ENCODE measurements at places on chromosomes 3 and 15.

GRCh38 chr3:151166161-151166560 is 36.9 kb downstream of the GPR171 start:
- DNase-seq = no peak

- DNase-seq = no peak
These were observed 302.5 kb downstream of the OCA2 start for GRCh38 chr15:27796405-27797320.

DNA sequence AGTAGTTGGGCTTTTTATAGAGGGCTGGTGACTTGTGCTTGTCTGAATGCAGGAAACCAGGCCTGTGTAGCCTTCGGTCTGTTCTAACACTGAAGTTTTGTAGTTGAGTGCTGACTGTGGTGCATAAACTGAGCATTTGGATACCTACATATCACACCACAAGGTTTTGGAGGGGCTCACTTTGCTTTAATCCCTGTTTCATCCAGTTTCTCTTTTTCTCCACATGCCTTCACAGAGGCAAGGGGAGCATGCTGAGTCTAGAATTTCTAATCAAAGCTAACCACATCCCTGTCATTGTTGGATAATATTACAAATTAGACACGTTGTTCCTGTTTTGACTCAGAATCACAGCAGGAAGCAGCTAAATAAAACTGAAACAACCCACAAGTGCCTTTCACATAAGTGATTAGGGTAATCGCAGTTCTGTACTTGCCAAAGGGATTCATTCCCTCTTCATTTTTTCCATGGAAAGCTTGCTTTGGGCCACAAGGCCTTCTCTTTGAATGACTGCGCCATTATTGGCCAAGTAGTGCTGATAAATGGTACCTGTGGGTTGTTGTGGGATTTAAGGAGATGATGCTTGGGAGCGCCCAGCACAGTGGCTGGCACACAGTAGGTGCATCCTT is 48.9 kb downstream of the TGFBR2 start:
- DNase-seq = no peak

- DNase-seq = no peak
These were observed 982 bp upstream of the GABPB1 start for GRCh38 chr15:50355980-50356379.

DNA sequence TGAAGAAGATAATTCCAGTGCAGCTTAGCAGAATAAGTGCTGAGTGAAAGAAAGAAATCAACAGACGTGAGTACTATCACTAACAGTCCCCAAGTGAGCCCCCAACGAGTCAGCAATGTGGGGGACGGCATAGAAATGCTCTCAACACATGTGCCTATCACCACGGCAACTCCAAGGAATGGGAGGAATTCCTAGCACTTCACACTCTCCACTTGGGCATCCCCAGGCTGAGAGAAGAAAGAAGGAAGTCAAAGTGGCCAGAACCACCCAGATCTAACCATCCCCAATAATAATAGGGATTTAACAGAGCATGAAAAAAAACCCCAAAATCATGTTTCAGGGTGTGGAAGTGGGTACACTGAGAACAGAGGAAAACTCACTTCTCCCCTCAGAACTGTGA is 29.3 kb upstream of the CPNE4 start:
- DNase-seq = no peak

DNA sequence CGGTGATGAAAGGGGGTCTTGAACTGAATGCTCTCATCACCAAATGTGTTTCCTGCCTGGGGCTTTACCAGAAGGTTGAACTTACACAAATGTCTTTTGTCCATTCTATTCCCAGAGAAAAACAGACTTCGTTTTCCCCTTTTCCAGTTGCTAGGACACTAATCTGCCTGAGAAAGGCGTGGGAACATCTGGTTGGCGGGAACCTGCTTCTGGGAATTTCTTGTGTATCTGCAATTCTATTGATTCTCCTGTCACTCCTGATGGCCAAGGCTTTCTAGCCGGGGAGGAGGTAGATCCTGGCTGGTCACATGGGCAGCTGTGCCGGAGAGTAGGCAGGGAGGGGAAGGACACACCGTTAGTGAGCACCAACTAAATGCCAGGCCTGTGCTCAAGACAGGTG is 31.1 kb upstream of the CCDC174 start:
- DNase-seq = no peak

DNA sequence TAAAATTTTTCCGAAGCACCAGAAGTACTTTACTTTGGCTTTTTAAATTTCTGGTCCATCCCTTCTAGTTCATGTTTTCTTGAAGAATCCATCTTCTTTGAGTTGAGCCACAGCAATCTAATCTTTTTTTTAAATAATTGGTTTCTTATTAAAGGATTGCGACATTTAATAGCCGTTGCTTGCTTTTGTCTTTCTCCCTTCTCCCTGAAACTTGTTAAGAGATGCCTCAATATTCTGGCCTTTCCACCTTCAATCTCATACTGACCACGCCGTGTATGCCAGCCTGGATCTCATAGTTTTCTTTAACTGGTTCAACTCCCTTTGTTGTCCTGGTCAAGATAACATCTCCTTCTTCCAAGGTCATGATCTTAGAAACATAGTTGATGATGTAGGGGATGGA is 18.4 kb upstream of the RPLP1 start:
- no peak for DNase-seq

DNA sequence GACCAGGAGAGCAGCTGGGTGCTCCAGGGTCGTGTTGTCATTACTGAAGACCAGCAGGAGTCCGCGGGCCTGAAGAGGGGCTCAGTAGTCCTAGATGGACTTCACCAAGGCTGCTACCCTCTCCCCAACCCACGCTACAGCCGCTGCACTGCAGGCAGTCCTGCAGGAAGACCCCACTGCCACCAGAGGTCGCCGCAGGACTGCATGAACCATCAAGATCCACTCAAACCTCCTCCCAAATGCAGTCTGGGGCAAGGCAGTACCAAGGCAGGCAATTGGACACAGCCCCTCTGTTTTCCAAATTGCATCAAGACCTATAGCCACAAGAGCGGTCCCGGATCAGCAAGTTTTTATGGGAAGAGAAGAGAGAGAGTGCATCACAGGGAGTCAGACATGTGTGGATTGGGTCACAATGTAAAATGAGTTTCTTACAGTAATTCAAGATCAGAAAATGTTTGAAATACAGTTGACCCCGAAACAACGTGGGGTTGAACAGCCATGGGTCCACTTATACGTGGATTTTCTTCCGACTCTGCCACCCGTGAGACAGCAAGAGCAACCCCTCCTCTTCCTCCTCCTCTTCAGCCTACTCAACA is 46.7 kb downstream of the DZIP1L start:
- peak; percentile 81 for DNase-seq

DNA sequence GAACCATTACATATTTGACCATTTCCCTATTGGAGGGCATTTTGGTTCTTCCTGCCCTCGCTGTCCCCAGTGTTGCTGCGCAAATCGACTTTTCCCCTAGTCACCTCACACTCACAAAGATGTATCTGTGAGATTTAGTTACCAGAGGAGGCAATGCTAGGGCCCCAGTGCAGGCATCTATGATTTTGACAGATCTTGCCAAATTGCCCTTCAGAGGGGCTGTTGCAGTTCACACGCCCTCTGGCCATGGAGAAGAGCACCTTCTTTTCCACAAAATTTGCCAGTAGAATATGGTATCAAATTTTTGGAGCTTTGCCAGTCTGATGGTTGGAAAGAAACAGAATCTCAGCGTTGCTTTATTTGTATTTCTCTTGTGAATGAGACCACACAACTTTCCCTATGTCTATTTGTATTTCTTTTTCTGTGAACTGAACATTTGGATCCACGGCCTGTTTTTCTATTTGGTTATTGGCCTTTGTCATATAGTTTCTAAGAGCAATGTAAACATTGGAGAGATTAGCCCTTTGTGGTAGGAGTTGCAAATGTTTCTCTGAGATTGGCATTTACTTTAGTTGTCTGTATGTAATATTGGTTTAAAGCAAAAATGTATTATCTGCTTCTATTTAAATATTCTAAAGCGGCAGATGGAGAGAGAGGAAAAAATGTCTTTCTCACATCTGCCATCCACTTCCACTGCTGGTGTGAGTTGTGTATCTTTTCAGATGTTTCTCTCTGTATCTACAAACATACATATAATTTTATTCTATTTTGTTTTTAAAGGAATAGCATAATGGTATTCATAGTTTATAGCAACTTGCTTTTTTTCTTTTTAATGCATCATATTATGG is 66.1 kb downstream of the DNASE1L3 start:
- no peak for DNase-seq

GRCh38 chr15:56286213-56286612 is 42.5 kb upstream of the RFX7 start:
- no peak for DNase-seq

GRCh38 chr3:160400702-160401150 is 1.3 kb downstream of the SMC4 start:
- DNase-seq = no peak

GRCh38 chr15:35980719-35981118 is 434.8 kb upstream of the DPH6 start:
- no peak for DNase-seq

GRCh38 chr3:29065211-29065785 is 215.6 kb upstream of the RBMS3 start:
- peak; percentile 72 for DNase-seq

DNA sequence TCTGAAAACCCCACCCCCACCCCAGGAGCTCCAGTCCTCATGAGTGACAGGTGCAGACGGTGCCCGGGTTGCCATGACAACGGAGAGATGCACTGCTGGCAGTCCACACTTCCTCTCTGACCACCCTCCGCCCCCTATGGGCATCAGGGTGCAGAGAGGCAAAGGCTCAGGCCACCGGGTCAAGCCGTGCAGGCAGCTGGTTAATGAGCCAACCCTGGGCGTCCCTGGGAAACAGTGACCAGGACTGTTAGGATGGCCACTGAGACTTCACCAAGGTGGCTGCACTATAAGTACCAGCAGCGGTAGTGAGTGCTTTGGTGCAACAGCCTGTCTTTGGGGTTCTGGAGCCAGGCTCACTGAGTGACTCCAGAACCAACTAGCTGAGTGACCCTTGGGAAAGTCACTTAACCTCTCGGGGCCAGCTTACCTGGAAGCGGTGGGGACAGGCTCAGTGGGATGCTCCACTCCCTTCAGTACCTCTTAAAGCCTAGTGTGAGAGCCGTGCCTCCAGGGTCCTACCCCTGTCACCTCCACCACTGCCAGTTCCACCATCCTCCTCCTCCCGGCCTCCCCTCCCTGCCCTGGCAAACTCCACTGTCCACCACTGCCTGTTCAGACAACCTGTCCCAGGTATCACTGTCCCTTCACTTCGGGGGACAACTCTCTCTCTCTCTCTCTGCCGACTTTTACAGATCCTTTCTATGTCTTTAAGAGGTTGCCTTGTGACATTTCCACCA is 121.0 kb upstream of the PRR20G start:
- no peak for DNase-seq

DNA sequence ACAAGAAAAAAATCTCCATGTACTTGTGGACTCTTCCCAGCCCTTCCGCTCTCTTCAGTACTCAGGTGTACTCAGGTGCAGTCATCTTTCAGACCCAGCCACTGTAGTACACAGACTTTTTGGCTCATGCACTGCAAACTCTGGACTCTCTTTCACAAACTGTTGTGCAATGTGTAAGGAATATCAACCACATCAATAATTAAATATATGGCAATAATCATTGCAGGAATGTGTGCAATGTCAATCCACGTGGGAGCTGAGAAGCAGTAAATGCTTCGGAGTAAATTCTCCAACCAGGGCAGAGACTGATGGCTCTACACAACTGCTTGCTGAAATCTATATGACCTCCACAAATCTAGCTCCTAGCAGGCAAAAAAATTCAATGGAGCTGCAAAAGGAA is 287.3 kb upstream of the COL8A1 start:
- DNase-seq = no peak

- no peak for DNase-seq
These were observed 412.4 kb downstream of the RAP2B start for GRCh38 chr3:153574445-153574844.

- DNase-seq = no peak
These were observed 396.8 kb downstream of the CADM2 start for GRCh38 chr3:85355572-85355971.

DNA sequence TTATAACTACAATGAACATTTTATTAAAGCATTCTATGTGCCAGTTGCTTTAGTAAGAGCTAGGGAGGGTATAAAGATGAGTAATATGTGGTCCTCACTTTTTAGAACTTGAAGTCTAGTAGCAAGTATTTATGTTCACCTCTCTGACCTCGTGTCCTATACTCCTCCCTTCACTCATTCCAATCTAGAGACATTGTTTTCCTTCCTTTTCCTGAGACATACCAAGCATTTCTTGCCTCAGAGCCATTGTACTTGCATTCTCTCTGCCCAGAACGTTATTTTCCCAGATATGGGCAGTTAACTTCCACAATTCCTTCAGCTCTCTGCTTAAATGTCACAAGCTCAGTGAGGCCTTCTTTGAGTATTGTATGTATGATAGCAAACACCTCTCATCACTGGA is 408.6 kb downstream of the PDCD6IP start:
- no peak for DNase-seq

DNA sequence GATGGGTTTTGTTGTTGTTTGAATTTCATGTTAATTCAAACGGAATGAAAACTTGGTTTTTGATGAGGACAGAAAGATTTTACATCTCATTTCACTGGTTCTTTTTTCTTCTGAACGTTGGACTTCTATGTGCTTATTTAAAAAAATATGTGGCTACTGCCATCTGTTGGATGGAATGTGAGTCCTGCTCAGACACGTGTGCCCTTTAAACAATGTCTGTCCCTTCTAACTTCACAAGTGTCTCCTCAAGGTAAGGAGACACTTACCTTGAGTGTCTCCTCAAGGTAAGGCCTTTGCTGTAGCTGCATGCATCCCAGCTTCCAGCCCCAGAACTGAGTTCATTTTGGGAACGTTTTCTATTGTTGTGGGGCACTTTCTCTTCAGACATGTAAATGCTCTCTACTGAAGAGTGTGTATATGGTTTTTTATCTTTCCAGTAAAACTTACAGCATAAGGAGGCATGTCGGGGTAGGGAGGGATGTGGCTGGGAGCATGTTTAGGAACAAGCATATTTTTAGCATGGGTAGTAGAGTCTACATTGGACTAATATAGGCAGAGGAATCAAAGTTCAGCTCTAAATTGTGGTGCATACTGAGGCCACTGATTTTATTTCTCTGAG is 63.1 kb upstream of the UBE3A start:
- no peak for DNase-seq

GRCh38 chr3:194023501-194024280 is 112.3 kb upstream of the HES1 start:
- no peak for DNase-seq

DNA sequence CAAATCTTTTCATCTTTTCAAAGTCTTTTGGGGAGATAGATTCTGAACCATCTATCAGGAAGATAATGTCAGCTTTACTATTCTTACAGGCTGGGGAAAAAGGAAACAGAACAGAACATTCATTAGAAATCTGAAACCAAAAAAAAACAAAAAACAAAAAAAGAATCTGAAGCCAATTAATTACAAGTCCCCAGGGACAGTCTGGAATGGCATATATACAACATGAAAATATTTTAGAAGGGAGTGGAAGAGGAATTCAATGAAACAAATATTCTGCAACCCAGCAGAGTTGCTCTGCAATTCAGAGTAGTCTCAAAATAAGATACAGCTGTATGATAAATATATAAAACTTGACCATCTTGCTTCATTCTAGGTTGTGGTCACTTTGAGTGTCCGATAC is 41.7 kb upstream of the CAPN7 start:
- DNase-seq = no peak

GRCh38 chr3:195150181-195151118 is 120.5 kb downstream of the XXYLT1 start:
- DNase-seq = no peak

GRCh38 chr15:100276506-100276905 is 65.3 kb downstream of the ADAMTS17 start:
- no peak for DNase-seq

Data from left forelimb (tissue), 1 donor.